ENCODE measurements at places on chromosomes 11 and 22.

- no peak for DNase-seq
Measured at GRCh38 chr22:41288245-41288946, 2.4 kb upstream of the RANGAP1 start.

DNA sequence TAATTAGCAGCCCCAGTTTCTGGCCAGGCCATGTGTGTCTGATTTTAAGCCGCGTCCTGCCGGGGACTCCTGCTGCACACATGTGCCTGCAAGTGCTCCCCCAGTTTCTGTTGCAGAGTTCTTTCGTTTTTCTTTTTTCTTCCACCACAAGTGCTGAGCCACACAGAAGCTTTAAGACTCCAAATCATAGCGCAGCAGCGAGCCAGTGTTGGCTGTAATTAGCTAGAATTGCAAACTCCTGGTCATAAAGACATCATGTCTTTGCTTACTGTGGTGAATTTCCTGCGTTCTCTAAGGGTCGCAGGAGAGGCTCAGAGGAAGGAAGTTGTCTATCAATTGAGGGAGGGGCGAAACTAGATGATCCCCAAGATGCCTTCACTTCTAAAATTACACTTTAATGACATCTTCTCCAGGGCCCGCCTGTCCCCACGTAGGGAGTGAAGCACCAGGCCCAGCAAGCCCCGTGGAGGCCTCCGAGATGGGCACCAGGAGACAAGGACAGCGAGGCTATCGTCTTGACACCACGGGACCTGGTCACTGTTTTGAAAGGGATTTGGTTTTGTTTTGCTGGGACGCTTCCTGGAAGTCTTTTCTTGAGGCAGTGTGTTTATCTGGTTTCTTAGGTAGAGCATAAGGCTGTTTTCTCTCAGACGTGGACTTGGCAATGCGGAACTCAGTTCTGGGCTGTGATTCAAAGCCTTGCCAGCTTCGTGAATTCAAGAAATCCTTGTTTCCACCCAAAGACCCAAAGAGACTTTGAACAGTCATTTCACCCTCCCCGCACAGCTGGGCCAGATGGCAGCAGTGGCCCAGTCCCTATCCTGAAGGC lies 71.8 kb downstream of the UBASH3B start:
- no peak for DNase-seq

- DNase-seq: no peak
Measured at GRCh38 chr11:70071996-70072395, 6.1 kb upstream of the ANO1 start.

GRCh38 chr11:118596224-118597146 lies 10.9 kb upstream of the PHLDB1 start:
- no peak for DNase-seq

- no peak for DNase-seq
Measured at GRCh38 chr11:132683602-132684001, 848.7 kb downstream of the OPCML start.

DNA sequence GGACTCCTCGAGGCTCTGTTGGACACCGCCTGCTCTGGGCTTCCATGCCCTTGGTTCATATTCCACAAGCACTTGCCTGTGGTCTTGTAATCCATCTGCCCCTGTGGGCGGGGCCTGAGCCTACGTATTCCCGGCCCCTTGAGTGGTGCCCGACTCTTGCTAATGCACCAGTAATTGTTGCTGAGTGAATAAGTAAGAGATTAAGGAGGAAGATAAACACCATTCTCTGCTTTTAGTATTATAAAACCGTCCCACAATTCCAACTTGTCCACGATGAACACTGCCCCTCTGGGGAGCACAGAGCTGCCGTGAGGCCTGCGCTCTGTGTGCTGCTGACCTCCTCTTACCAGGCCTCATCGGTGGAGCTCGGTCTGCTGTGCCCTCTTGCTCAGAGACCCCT lies 50.3 kb downstream of the MICAL2 start:
- no peak for DNase-seq

DNA sequence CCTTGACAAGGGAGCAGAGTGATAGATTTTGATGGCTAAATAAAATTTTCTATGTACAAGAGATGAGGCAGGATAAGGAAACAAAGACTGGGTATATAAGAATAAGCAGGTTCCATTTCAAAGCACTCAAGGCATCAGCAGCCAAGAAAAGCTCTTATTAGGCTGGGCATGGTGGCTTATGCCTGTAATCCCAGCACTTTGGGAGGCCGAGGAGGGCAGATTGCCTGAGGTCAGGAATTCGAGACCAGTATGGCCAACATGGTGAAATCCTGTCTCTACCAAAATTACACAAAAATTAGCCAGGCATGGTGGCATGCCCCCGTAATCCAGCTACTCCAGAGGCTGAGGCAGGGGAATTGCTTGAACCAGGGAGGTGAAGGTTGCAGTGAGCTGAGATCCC lies 563.4 kb upstream of the CCDC179 start:
- no peak for DNase-seq

- DNase-seq: no peak
Measured at GRCh38 chr11:70470127-70470526, 71.8 kb downstream of the CTTN start.

- no peak for DNase-seq
Measured at GRCh38 chr22:17260298-17260697, 41.1 kb upstream of the ADA2 start.

GRCh38 chr11:67316882-67317204 lies 13.5 kb downstream of the SSH3 start:
- DNase-seq: no peak

GRCh38 chr11:81241672-81242275 lies 1491.9 kb downstream of the FAM181B start:
- no peak for DNase-seq

GRCh38 chr11:20488352-20488751 lies 100.8 kb downstream of the PRMT3 start:
- DNase-seq: no peak

DNA sequence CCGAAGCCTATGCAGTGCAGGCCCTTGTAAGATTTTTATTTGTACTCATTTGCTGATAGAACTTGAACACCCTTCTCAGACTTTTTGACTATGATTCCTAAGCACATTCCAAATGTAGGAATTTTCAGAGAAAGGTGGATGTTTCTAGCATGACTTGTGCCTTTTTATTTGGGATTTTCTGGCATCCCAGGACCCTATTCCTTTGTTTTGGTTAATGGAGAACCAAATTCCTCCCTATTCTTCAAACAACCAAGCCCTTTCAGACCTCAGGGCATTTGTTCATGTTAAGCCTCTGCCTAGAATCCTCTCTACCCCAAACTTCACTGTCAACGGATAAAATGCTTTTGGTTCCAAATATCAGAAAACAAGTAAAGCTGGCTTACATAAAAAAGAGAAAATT lies 371.1 kb downstream of the DDX10 start:
- no peak for DNase-seq

DNA sequence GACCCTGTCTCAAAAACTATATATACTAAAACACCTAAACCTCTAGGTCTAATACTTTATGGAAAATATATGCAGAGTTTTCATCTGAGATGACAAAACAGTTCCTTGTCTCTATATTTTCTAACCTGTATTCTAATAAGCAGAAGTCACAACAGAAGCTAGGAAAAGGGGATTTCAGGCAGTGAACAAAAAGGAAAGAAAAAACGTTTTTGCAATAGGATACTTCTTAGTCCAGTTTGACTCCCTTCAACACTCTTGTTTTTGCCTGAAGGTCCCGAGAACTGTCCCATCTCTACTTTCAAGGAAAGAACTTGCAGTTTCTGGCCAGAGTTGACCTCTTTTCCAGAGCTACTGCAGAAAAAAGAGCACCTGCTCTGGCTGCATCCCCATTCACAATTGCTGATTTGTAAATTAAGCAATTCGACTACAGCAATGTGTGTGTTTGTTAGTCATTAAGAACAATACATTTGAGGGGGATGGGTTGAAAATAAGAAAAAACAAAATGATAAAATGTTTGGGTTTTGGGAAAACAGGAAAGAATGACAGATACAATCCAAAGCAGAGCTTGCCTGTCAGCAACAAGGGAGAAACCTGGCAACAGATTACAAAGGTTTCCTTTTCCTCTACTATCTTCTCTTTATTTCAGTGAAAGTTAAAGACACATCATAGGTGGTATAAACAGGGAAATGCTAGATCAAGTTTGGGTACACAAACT lies 160.0 kb downstream of the FCHSD2 start:
- DNase-seq: no peak

DNA sequence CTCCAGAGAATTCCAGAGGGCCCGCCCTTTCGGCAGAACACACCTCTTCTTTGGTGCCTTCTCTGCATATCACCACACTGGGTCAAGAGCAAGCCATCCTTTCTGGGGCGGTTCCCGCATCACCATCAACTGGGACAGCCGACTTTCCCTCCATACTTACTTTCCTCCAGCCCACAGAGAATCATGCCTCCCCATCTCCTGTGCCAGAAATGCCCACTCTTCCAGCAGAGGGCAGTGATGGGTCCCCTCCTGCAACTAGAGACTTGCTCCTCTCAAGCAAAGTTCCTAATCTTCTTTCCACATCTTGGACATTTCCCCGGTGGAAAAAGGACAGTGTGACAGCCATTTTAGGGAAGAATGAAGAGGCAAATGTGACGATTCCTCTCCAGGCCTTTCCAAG lies 157.7 kb downstream of the C11orf91 start:
- DNase-seq: no peak

GRCh38 chr11:19013181-19013857 lies 47.2 kb downstream of the MRGPRX2 start:
- no peak for DNase-seq

GRCh38 chr22:33640900-33641299 lies 279.4 kb downstream of the LARGE1 start:
- no peak for DNase-seq

GRCh38 chr11:61362542-61362875 lies 335 bp downstream of the TMEM138 start:
- DNase-seq: no peak

DNA sequence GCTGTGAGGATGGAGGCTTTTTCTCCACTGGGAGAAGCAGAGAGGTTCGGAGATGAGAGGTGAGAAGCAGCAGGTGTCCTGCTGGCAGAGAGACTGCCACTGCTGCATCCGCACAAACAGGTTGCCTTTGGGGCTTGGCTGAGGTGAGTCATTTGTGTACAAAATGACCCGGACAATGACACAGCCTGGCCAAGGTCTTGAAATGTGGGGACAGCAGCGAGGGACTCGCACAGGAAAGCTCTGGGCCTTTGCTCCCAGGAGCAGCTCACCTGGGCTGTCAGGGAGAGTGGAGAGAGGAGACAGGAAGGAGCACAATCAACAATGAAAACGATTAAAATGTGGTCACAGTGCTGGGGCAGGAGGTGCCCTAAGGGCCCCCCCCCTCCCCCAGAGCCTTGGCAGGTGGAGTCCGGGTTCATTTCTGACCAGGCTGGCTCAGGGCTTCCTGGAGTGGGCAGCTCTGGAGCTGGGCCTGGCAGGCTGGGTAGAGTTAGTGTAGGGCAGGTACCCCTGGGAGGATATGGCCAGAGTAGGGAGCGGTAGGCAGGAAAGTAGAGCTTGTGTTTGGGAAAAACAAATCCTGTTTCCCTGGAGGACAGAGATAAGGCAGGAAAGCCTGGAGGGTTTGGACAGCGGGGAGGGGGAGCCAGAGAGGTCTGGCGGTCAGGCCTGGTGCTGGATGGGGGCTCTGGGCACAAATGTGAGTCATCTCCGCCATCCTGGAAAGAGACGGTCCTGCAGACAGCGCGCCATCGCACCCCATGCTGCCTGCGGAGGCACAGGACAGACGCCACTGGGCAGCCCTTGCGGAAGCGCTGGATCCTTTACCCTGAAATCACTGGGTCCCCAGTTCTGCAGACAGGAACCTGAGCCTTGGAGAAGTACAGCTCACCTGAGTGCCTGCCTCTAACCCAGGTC lies 37.8 kb upstream of the CELSR1 start:
- no peak for DNase-seq

DNA sequence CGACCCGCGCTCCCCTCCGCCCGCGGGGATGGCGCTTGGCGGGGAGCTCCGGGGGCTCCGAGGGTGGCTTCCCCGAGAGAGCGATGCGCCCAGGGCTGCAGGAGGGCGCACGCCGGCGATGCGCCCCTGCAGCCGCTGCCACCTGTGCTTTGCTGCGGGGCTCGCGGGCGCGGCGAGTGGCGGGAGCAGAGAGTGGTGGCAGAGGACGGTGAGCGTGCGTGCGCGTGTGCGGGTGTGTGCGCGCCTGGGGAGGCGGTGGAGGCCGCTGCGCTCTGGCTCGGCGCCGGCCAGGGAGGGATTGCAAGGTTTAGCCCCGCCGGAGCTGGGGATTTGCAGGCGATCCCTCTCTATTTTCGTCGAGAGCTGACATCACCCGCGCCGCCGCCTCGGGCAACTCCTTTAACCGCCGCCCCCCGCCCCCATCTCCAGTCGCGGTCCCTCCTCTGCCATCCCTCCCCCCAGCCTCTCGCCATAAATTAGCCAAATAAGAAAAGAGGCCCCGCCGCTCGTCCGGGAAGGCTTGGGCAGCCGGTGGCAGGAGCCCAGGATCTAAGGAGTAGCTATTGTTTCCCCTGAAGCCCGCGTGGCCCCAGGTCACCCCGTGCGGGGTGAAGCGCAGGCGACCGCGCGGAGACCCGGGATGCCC lies at the start of gene SLC1A2:
SLC1A2 (minus strand) TSS at position 375 of the 646 bp plus-strand sequence. CDS start 592 bp downstream, outside the sequence.
- DNase-seq: no peak

DNA sequence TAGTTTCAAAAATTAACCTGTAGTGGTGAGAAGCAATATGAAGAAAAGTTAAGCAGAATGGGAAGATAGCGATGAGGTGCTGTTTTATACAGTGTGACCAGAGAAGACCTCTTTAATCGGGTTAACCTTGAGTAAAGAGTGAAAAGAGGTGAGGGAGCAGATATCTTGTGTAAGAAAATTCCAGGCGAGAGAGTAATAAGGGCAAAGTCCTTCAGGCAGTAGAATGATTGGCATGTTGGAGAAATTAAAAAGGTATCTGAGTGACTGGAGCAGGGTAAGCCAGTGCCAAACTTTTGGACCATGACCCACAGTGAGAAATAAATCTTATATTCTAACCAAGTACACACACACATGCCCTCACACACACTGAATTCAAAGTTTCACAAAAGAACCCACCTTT lies 374.7 kb upstream of the LARGE1 start:
- DNase-seq: no peak

DNA sequence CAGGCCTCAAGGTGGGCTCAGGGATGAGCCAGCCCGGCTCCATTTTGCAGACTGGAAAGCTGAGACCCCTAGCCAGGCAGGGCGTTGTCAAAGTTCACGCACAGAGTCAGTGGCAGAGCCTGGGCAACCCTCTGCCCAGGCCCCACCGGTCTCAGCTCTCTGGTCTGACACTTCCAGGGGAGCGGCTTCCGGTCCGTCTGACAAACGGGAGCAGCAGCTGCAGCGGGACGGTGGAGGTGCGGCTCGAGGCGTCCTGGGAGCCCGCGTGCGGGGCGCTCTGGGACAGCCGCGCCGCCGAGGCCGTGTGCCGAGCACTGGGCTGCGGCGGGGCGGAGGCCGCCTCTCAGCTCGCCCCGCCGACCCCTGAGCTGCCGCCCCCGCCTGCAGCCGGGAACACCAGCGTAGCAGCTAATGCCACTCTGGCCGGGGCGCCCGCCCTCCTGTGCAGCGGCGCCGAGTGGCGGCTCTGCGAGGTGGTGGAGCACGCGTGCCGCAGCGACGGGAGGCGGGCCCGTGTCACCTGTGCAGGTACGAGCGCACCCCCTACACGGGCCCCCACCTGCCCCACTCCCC lies 36.0 kb downstream of the CD6 start:
- DNase-seq: no peak

DNA sequence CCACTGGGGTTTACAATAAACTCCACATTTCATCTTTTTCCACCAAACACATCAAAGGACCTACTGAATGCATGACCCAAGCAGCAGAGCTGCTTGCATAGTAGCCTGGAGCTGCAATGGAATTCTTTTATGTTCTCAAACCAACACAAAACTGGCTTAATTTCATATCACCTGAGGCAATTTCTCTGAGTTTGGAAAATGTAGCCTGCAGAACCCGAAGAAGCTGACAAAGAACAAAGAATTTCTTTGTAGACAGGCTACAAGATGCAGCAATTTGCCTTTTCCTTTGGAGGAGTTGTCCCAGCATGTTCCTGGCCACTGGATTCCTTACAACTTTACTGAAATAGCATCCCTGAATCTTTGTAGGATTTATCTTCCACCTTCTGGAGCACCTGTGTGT lies 5.5 kb upstream of the TECTA start:
- no peak for DNase-seq

All from activated CD8-positive, alpha-beta memory T cell treated with anti-CD3 and anti-CD28 coated beads for 4 hours (primary cell).